Stimulated activated CD4-positive, alpha-beta T cell treated with anti-CD3 and anti-CD28 coated beads, Interleukin-12 subunit alpha, Interleukin-12 subunit beta, amount 100 ng/mL, for 4 hours (primary cell): ENCODE measurements at places on chromosomes 2 and 18.
A peak's percentile ranks its signal among the peaks of the same experiment; 100 is the strongest.

- DNase-seq: no peak
Measured at GRCh38 chr2:156006721-156007618, 325.6 kb downstream of the NR4A2 start.

- no peak for DNase-seq
Measured at GRCh38 chr2:96993367-96993766, 7.0 kb upstream of the FAM178B start.

DNA sequence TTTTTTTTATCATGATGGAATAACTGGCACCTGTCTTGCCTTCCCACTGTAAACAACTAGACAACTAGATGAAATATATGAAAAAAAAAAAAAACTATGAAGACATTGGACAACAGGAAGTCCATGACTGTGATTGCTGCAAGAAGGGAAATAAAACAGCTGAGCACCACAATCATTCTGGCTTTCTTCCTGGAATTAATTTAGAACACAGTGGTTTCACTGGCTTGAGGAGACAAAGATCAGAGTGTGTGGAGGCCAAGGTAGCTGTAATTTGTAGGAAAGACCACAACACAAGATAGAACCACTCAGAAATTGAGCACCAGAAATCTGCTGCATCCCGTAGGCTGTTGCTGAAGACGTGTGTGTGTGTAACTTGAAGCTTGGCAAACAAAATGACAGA is 121.1 kb upstream of the PID1 start:
- no peak for DNase-seq

- no peak for DNase-seq
Measured at GRCh38 chr2:237223201-237223861, 137.6 kb downstream of the COPS8 start.

GRCh38 chr18:46412916-46413315 is 244.1 kb downstream of the LOXHD1 start:
- DNase-seq: no peak

- DNase-seq: no peak
Measured at GRCh38 chr2:233492751-233493150, 73.8 kb downstream of the USP40 start.

DNA sequence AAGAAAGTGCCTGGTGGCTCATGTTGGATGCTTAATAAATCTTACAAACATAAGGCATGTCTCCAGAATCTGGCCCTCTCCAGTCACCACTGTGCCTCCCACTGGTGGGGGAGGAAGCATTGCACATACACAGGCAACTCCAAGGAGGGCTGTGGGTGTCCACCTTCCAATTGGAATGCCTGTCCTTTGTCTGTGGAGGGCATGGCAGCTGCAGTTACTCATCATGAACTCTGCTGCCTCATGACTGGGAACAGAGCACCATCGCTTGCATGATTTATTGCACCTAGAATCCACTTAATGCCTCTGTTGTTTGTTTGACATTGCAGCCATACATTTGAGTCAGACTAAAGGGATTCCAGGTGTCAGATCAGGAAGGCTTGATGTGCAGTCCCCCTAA is 278.9 kb downstream of the PRKCE start:
- DNase-seq: no peak

DNA sequence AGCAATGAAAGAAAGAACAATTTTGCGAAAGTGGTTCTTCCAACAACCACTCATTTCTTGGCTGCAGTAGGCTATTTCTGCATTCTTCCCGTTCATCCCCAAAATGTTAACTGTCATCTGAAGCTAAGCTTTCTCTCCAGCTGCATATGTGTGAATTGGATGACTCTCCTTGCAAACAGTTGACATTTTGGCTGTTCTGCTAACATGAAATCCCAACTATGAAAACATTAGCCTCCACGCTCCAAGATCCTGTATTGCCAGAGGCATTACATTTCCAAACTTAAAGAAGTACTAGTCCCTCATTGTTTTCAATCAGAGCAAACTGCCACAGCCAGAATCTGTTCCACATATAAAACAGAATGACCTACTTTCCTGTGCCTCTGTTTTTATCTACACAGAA is 88.5 kb downstream of the TGIF1 start:
- no peak for DNase-seq

DNA sequence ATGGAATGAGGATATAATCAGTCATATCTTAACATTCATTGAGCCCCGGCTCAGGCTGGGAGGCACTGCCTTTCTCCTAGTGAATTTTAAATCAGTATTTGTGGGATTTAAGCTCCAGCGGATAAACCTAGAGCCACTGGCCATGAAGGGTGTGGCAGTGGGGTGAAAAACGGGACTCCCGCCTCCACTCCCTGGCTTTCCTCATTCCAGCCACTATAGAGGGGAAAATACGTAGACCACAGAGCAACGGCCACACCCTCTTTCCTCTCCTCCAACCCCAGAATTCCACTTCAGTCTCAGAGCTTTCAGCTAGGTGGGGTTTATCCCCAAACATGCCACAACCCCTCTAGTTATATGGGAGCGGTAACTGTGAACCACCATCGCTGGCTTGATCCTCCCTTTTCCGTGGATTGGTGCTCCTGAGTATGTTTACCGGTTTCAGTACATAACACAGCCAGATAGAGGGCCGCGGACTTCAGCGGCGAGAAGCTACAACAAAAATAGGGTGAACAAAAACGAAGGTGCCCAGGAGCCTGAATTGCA is 70.6 kb upstream of the ITGB6 start:
- DNase-seq: no peak

GRCh38 chr2:43131051-43131889 is 95.1 kb downstream of the ZFP36L2 start:
- DNase-seq: peak; percentile 54

GRCh38 chr2:20439503-20439902 is 7.4 kb upstream of the RHOB start:
- DNase-seq: no peak

- no peak for DNase-seq
Measured at GRCh38 chr2:180133736-180134135, 126.6 kb upstream of the CWC22 start.

DNA sequence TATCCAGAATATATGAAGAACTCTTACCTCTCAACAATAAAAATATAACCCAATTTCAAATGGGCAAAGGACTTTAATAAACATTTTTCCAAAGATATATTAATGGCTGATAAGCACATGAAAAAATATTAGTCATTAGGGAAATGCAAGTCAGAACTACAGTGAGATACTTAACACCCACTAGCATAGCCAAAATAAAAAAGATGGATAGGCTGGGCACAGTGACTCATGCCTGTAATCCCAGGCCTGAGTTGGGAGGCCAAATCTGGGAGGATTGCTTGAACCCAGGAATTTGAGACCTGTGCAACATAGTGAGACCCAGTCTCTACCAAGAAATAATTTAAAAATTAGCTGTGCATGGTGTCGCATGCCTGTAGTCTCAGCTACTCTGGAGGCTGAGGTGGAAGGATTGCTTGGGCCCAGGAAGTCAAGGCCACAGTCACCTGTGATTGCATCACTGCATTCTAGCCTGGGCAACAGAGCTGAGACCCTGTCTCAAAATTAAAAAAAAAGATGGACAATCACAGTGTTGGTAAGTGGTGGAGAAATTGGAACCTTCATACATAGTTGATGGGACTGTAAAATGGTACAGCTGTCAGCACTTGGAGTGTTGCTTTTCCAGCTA is 25.1 kb downstream of the MARCHF7 start:
- DNase-seq: no peak

- no peak for DNase-seq
Measured at GRCh38 chr2:147711031-147711430, 133.8 kb upstream of the ACVR2A start.

DNA sequence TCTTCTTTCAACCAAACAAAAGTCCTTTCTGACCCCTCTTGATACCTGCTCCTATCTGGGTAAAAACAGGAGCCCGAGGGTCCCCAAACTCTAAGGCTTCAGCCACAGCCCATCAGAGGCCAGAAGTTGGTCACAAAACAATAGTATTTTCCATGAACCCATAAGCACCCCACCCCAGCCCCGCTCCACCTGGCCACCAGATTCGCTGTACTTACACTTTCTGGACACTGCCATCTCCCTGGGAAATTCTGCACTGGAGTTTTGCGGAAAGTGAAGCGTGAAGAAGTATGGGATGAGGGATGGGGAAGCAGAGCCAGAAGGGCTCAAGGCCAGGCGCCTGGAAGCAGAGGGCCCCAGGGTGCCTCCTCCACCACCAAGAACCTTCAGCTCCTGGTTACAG is 5.2 kb upstream of the RUFY4 start:
- DNase-seq: no peak

- no peak for DNase-seq
Measured at GRCh38 chr18:1595195-1595594, 690.5 kb downstream of the ADCYAP1 start.

GRCh38 chr2:64420677-64421076 is 33.3 kb upstream of the LGALSL start:
- DNase-seq: no peak

DNA sequence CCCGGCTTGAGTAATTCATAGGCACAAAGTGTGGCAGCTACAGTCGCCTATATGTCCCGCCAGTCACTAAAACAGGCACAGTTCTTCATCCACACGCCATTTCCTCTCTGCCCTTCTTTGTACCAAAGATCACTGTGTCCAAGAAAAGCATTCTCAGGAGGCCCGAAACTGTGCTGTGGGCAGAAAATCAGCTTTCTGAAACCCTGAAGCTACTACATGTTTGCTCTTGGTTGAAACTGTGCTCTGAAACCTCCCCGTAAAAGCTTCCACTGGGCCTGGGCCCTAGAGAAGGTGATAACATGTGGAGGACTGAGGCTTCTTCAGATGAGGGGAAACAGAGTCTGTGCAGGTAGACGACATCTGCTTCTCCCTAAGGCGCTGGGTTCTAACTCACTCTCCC is 75.6 kb upstream of the ID2 start:
- DNase-seq: no peak

DNA sequence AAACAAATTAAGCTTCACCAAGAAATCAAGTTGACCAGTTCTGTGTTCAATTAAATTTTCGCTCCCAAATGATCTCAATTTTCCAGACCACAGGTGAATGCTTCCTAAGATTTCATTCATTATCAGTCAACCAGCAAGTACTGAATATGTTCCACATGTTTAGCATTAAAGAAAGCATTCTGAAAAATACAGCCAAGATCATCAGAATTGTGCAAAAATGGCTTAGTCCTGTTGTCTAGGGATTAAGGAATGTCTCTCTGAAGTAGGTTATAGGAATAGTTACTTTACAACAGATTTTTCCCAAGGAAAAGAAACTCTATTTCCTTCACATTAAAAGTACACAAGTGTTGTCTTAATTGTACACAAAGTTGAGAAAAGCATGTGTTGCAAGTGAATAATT is 69.2 kb downstream of the NRXN1 start:
- no peak for DNase-seq

DNA sequence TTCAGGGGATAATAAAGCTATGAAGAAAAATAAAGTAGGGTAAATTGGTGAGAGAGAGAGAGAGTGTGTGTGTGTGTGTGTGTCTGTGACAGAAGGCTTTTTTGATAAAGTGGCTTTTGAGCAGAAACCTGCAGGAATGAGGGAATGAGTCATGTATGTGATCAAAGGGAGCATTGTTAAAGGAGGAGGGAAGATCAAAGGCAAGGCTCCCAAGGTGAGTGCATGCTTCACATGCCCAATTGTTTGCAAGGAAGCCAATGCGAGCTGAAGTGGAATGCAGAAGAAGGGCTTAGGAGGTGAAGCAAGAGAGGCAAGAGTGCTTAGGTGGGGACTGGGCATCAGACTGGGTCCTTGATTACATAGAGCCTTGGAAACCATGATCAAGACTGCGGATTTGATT is 96.8 kb downstream of the DNAH6 start:
- no peak for DNase-seq

GRCh38 chr18:41752826-41753225 is 202.2 kb upstream of the PIK3C3 start:
- no peak for DNase-seq

GRCh38 chr2:197168705-197169104 is 141.9 kb downstream of the ANKRD44 start:
- peak; percentile 65 for DNase-seq

DNA sequence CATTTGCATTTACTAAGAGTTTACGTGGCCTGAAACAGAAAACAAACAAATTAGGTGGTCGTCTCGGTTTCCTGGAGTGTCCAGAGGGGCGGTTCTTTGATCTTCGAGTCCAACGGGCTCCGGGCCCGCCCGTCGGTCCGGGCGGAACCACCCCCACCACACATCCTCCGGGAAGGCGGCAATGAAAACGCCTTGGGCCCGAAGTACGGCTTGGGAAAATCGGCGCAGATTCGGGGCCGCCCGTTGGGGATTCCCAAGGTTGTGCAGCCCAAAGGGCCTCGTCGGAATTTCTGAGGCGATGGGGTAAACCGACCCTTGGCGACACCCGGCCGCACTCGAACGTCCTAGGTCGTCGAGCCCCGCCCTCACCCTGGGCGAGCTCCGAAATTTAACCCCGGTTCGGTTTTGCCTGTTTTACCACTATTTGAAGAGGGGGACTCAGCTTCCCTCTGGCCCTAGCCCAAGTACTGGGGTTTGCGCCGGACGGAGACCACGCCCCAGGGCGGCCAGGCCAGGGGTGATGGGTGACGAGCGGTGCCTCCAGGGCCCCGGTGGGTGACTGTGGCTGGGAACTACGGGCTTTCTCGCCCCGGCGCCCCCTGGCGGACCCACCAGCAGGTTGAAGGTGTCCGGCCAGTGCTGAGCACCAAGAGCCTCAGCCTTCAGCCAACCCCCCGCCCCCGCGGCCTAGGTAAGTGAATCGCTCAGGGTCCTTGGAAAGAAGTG is 1.9 kb upstream of the CFAP53 start:
- peak; percentile 79 for DNase-seq

DNA sequence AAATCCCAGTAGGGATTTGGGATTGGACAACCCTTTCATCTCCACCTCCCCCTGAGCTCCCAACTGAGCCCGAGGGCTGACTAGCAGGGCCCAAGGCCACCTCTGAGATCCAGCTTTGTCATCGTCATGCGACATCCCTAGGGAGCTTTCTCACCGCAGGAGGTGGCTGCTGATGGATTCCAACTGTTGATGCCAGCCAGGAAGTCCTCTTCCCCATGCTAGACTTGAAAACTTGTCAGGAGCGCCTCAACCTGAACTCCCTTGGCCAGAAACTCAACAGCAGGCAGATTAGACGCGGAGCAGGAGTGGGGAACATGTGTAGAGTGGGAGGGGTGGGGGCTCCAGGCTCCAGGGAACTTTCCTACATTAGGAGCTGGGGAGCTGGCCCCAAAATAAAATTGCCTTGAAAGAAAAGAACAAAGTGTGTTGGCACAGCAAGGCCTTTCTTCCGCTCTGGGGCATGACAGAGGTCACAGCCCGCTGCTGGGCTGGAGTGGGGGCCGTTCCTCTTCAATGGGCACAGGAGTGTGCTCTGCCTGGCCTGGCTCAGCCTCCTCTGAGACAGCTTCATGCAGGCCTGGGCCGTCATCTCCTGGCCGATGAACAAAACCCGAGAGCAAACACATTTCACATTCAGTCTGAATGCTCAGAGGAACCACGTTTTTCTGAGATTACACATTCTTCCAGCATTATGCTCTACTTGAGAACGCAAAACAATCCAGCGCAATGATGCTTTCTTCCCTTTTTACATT is 34.5 kb downstream of the EMILIN2 start:
- no peak for DNase-seq
